ENCODE measurements at places on chromosomes 7 and 10. TPM values are rescaled to one million over a fixed set of nuclear protein-coding genes. Genes with fewer than 3 reads are reported as not detected.

Gene EVX1
- total RNA-seq = not detected

Gene RTKN2
- total RNA-seq = 3.3 TPM

Gene DDIT4
- 503 TPM for total RNA-seq

Gene SFTPA2
- total RNA-seq = not detected

Gene CDHR1
- under 0.01 TPM for total RNA-seq

Gene HNRNPF
- 175 TPM for total RNA-seq

Gene ZNF679
- not detected for total RNA-seq

Gene VPS41
- total RNA-seq = 65.7 TPM

Gene ANXA8L1
- total RNA-seq = not detected

Gene CFAP70
- 1.2 TPM for total RNA-seq

Gene ZMYND11
- total RNA-seq = 63.8 TPM

Gene ENO4
- total RNA-seq = 0.13 TPM

Gene LIPM
- total RNA-seq = 0.13 TPM

Gene NME8
- total RNA-seq = not detected

Gene YWHAG
- 130 TPM for total RNA-seq

All from smooth muscle cell of the pulmonary artery (primary cell).